Memory B cell (primary cell): ENCODE measurements at places on chromosomes 1 and 21.

DNA sequence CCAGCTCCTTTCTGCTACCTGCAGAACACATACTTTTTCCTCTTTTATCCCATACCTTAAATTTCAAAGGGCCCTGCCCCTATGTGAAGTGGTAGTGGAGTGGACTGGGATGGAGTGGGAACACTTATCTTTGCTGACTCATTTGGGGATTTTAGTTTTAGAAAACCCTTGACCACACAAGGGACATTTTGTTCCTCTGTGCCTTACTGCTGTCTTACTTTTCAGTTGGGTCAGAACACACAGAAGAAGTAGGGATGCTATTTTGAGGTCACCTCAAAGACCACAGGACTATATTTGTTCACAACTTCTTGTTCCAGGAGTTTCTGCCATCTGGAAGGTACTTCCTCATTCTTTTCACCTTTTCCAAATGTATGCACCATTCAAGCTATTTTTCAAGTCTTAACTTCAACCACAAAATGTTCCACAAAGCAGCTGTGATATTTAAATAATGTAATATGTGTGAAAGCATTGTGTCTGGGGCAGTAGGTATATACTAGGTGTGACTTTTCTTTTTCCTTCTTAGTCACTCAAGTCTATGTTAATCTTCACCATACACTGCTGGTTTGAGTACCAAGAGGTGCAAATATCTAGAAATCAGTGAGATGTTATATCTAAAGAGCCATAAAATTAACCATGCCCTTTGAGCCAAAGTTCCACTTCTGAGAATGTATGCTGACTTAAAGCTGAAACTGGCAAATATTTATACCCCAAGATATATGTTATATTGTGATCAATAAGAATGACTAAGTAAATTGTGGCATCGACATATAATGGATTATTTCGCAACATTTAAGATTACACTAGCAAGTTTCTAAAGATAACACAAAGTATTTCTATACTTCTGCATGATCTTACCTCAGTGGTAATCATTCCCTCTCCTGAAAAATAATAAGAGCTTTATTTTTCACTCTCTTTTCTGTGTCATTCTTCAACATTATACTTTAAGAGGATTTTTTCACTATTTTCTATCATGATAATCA is 308.5 kb downstream of the MRPL39 start:
- no peak for DNase-seq

GRCh38 chr21:28482657-28483056 is 510.0 kb downstream of the LTN1 start:
- DNase-seq: no peak

DNA sequence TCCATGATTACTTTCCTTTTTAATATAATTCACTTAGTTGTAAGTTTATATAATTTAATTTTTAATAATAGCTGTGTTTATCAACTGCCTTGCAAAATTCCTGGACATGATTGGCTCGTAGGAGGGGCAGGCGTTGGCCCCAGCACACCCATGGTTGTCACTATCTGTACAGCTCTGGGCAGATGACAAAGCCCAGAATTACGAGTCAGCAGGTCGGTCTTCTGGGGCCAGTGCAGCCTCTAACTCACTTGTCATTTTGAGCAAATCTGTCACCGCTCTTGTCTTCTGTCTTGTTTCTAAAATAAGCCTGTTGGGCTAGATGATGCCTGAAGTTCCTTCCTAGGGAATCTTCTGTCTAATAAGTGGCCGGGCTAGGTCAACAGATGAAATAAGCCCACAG is 21.4 kb upstream of the LRRC38 start:
- no peak for DNase-seq

DNA sequence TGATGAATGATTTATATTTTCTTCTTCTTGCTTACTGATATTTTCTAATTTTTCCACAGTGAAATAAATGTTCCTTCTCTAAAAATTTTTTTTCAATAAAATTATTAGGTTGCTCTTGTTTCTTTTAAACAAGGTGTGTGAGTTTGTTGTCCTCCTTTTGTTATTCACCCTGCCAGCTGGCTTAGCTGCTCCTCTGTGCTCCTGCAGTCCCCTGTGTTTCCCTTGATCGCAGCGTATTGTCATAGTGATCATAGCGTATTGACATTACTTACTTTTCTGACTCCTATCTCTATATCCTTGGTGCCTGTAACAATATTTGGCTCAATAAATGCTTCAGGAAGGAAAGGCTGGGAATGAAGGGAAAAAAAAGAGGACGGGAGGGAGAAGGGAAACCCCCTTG is 24.9 kb upstream of the PODN start:
- no peak for DNase-seq
